ENCODE measurements at places on chromosomes 16 and 17.

- DNase-seq = no peak
Observed at GRCh38 chr16:67431775-67432505, 1.0 kb downstream of the HSD11B2 start.

GRCh38 chr16:11327277-11328171 is 17.7 kb upstream of the RMI2 start:
- no peak for DNase-seq

- no peak for DNase-seq
Observed at GRCh38 chr16:55947366-55947765, 72.2 kb upstream of the CES5A start.

GRCh38 chr16:70728150-70728549 is 42.3 kb upstream of the MTSS2 start:
- no peak for DNase-seq

GRCh38 chr17:61495161-61495857 is 43.1 kb downstream of the TBX4 start:
- no peak for DNase-seq

- DNase-seq = no peak
Observed at GRCh38 chr16:73339821-73340220, 291.9 kb upstream of the ZFHX3 start.

DNA sequence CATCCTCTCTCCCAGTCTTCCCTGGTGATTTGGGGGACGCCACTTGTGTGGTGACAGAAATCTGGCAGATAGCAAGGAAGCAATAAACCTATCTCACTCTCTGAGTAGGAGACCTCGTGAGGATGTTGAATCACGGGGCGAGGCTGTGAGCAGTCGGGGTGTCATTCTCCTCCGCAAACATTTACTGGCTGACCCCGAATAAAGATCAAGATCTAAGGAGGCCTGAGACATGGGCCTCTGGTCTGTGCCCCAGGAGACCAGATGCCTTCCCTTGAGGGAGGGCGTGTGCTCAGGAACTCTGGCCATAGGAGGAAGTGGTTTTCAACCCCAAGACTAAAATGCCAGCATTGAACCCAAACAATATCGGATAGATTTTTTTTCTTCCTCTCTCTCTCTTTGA is 53.1 kb downstream of the FOXL1 start:
- DNase-seq = no peak

All from HL-60 (cell line).